ENCODE measurements at places on chromosomes 3 and 15. TPM values are rescaled to one million over a fixed set of nuclear protein-coding genes. Genes with fewer than 3 reads are reported as not detected.

ACSBG1 gene
- total RNA-seq = not detected

GSK3B gene
- total RNA-seq = 71.4 TPM

LRRC31 gene
- total RNA-seq = not detected

ACKR4 gene
- 170 TPM for total RNA-seq

HDC gene
- not detected for total RNA-seq

SKOR1 gene
- 0.49 TPM for total RNA-seq

ABI3BP gene
- total RNA-seq = 61.1 TPM

SHF gene
- total RNA-seq = 7.8 TPM

P2RY1 gene
- total RNA-seq = 0.24 TPM

RAD51 gene
- 1.1 TPM for total RNA-seq

SPATA12 gene
- total RNA-seq = not detected

TEX55 gene
- total RNA-seq = not detected

DAPK2 gene
- 19.8 TPM for total RNA-seq

TTC23 gene
- 27.4 TPM for total RNA-seq

LCMT2 gene
- total RNA-seq = 7.5 TPM

CEMIP gene
- 1,053 TPM for total RNA-seq

ARPIN gene
- total RNA-seq = 18.0 TPM

NR2E3 gene
- not detected for total RNA-seq

KIF23 gene
- 10.5 TPM for total RNA-seq

AADAC gene
- total RNA-seq = not detected

ASB14 gene
- not detected for total RNA-seq

SLC12A1 gene
- total RNA-seq = not detected

FAM43A gene
- 12.0 TPM for total RNA-seq

CASR gene
- total RNA-seq = not detected

CMTM8 gene
- 0.16 TPM for total RNA-seq

RTP4 gene
- 2.8 TPM for total RNA-seq

TGM5 gene
- not detected for total RNA-seq

EPHB1 gene
- 1.5 TPM for total RNA-seq

GOLGA6D gene
- total RNA-seq = not detected

SLC51A gene
- not detected for total RNA-seq

TNFAIP8L3 gene
- 2.7 TPM for total RNA-seq

MRPS25 gene
- total RNA-seq = 13.5 TPM

FOXL2 gene
- 8.3 TPM for total RNA-seq

DUOX2 gene
- total RNA-seq = 0.12 TPM

LEKR1 gene
- 0.81 TPM for total RNA-seq

Measured in hair follicle dermal papilla cell (primary cell).